GM12878 (cell line): ENCODE measurements at places on chromosomes 3 and 15.

DNA sequence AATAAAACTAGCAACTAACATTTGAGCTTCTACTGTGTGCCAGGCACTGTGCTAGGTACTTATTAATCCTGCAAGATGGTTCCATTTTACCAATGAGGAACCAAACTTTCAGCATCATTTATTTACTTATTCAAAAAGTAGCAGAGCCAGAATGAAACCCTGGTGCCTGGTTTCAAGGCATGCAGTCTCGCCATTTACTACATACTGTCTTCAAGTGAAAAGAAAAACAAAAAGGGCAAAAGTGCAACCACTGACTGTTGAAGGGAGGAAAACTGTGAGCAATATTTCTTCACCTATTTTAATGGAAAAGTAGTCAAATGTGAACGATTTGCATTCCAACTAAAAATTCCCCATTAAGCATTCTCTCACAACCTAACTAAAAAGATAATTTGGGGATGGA lies 8.7 kb downstream of the DCUN1D1 start:
- no peak for DNase-seq

DNA sequence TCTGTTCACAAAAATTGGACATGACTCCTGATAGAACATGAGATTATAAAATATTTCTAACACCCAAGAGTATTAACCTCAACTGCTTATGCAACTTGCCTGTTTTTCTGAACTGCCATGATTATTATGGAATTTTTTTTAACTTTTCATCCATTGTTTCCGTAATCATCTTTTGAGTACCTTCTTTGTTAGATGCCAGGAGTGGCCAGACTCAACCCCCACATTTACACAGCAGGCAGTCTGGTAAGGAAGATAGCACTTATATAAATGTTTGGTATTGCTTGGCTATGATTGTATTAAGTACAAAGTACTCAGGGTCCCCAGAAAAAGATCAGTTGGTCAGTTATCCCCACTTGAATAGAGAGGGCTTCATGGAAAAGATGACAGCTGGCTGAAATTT lies 74.3 kb downstream of the CRYBG3 start:
- no peak for DNase-seq

GRCh38 chr3:112013058-112013783 lies 14.5 kb downstream of the TAGLN3 start:
- no peak for DNase-seq

GRCh38 chr3:116873142-116873541 lies 163.6 kb downstream of the TUSC7 start:
- DNase-seq = no peak
